Endothelial cell (in vitro differentiated cells): ENCODE measurements at places on chromosomes 7 and 10.

DNA sequence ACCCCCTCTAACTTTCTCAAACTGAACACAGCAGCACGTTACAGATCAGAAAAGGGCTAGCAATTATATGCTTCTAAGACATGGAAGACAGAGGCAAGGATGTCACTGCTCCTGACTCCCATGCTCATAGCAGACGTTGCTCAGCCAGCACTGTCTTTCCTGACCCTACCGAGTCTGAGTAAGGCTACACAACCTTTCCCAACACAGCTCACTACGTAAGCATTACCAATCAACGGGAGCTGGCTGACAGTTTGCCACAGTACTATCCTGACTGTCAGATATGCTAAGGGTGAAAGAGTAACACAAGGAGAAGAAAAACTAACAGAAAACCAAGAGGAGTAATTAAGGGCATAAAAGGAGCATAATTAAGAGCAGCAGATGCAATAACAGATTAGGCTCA, 171.2 kb downstream of the CHCHD3 start:
- DNase-seq = no peak

DNA sequence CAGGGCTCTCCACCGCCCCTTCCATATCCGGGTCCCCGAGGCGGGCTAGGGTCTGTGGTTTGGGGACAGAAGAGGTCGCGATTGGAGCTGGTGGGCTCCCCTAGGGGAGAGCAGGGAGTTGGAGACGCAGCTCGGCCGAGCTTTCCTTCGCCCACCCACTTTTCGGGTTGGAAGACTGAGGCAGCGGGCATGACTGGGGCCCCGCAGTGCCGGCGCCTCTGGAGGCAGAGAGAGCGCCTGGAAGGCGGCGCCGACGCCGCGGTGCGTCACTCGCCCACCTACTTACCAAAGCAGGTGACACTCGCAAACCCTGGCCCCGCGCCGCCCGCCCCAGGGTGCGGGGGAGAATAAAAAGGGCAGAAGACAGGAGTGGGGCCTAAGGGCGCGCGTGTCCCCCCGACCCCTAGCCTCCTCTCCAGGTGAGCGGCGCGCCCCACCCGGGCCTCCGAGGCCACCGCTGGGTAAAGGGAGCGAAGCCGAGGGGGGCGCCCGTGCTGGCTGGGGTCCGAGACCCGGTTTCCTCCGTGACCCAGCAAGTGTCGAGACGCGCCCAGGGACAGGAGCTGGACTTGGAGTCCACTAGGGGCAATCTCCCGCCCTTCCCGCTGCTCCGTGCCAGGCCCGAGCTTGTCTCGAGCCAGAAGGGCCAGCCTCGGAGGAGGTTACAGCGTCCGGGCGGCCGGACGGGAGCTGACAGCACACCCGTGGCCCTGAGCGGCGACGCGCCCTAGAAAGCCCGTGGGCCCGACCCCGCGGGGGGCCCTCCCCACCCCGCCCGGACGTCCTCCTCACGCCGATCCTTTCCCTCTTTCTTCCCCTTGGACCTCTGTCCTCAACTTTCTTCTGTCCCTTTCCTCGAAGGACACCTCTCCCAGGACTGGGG, 34.4 kb upstream of the GRID1 start:
- DNase-seq = peak; percentile 38

- peak; percentile 57 for DNase-seq
Observed at GRCh38 chr10:45001381-45002148, 842 bp downstream of the ZNF22 start.

DNA sequence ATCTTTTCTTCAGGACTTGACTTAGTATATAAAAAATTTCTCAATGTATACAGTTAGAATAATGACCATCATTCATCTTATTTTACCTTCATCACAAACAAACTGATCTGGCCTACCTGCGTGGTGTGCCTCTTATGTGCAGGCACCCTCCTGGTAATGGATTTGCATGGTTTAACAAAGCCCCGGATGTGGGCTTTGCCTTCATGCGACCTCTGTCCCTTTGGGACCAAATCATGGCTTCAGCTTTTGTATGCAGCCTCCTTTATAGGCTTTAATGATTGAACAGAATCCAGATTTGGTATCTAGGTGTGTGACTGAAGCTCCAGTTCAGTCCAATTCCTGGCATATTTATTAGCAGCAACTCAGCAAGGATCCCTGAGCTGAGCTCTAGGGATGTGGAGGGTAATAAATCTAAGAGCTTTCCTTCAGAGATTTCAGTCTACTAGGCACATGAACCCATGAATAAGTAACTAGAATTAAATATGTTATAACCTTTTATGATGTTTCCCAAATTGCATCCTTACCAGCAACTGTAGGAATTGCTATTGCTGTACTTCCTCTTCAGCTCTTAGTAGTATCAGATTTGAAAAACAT, 256.9 kb downstream of the ABCA13 start:
- DNase-seq = no peak

- peak; percentile 10 for DNase-seq
Observed at GRCh38 chr7:7565746-7566650, 686 bp upstream of the MIOS start.
